ENCODE measurements at places on chromosomes 3 and 15.

DNA sequence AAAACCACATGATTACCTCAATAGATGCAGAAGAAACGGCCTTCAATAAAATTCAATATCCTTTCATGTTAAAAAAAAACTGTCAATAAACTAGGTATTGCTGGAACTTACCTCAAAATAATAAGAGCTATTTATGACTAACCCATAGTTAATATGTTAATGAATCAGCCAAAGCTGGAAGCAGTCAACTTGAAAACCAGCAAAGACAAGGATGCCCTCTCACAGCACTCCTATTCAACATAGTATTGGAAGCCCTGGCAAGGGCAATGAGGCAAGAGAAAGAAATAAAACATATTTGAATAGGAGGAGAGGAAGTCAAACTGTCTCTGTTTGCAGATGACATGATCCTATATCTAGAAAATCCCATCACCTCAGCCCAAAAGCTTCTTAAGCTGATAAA is 456.1 kb downstream of the OCA2 start:
- DNase-seq, result no peak

DNA sequence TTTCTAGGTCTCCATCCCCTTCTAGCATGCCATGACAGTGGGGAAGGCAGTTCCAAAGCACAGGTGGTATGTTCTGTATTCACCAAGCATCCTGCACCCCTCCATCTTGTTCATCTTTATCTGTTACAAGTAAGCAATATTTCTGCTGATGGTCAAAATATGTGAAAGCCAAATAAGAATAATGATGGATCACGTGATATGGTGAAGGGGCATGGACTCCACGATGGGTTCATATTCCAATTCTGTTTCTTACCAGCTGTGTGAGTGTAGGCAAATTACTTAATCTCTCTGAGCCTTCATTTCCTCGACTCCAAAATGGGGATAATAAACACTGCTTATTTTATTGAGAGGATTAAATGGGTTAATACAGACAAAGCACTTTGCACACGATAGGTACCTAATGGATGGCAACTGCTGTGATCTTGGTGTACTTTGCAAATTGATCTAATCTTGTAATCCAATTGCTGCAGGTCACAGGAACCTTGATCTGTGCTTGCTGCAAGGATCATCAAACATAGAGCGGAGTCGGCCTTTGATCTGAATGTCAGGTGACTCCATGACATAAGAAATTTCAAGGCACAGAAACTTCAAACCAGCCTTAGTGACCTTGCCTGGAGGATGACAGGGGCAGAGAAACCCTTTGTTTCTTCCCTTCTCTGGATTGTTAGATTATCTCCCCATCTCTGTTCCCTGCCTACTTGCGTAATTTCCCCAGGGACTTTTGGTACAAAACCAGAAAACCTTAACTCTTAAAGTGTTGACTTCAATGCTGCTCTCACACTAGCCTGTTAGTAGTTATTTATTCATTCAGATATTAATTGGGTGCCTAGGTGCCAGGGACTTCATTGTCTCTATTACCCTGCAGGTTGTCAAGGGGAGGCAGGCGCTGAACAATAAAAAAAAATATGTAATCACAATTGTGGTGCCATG is 25.8 kb downstream of the SIAH2 start:
- no peak for DNase-seq

DNA sequence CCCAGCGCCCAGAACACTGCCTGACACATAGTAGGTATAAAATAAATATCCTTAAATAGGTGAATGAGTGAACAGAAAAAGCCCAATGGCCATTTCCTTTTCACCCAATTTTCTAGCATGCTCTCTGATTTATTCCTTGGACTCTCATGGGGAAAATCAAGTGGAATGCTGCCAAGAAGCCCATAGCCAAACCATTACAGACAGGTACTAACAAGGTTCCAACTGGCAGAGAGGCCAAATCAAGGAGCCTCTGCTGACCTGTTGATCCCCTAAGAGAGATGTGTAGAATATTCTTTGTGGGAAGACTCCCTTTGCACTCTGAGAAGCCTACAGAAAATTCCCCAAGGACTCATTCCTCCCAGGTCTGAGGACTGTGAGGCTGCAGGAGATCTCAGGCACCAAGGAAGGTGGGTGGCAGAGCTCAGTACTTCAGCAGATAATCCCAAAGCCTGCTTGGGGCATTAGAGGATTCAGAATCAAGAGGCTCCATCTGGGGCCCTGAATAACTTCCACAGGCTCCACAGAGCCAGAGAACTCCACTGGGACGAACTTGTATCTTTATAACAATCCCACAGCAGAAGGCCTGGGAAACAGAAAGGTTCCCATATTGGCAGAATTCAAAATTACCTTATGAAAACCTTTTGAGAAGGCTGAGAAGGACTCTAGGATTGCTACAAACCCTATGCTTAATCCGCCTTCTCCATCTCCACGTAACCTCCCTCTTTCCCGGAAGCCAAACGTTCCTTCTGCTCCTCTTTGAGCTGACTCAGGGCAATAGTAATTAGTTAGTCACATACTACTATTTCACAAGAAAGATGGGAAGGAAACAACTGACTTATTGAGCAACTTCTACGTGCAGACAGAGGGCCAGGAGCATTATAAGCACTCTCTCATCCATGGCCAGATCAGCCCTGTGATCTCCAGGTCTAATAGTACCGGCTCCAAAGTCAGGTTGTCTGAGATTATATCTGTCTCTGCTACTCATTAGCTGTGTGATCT is 34.5 kb downstream of the PRICKLE2 start:
- no peak for DNase-seq

DNA sequence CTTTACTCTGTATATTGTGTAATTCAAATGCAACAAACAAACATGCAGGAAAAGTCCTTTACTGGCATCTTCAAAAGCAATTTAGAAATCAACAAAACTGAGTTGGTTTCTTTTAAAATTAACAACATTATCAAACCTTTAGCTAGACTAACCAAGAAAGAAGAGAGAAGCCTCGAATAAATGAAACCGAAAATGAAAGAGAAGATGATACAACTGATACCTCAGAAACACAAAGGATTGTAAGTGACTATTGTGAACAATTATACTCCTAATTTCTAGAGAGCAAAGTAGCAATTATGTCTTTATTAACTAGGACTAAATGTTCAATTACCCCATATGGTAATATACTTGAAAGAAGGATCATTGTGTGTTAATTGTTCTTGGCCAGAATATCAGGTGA is 49.2 kb upstream of the P3H2 start:
- DNase-seq, result no peak

GRCh38 chr15:62566248-62566647 is 401.2 kb upstream of the C2CD4B start:
- no peak for DNase-seq

GRCh38 chr3:43958973-43959372 is 268.2 kb downstream of the ABHD5 start:
- no peak for DNase-seq

DNA sequence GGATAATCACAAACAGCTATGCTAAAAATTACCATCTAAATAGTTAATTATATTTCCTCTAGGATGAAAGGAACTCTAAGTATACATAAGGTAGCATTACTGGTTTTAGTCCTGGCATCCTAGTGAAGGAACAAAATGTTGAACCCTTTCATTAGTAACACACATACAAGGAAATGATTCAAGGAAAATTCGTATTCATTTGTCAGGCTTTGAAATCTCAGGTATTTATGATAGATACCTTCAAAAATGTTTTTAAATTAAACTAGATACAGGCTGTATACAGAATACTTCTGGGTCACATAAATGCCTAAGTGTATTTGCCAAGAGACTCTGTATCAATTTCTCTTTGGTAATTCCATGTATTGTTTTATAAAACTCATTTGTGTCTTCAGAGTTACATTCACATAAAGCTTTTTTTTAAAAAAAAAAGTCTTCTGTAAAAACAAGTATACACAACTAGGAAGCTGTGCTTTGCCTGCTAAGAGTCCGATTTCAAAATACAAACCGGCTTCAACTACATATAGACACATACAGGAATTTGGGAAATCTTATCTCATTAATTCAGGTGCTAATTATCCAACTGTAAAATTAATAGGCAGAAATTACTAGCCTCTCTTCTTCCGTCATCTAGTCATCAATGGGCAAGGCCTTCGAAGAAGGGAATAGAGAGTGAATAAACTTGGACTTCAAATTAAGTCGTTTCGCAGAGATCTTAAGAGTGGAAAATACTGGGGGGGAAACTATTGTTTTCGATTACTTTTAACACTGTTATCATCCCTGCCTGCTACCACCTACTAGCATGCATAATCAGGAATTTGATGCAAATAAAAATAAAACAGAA is 1.3 kb downstream of the SECISBP2L start:
- DNase-seq, result no peak

GRCh38 chr3:119343719-119344118 is 49.5 kb downstream of the ARHGAP31 start:
- DNase-seq, result no peak

- DNase-seq, result no peak
Measured at GRCh38 chr15:40316931-40317330, 6.6 kb upstream of the INAFM2 start.

- DNase-seq, result no peak
Measured at GRCh38 chr15:91988071-91988470, 134.6 kb downstream of the SLCO3A1 start.

- DNase-seq, result no peak
Measured at GRCh38 chr3:133792171-133792763, 13.3 kb upstream of the SRPRB start.

GRCh38 chr3:14789640-14790285 is 29.0 kb upstream of the FGD5 start:
- DNase-seq, result no peak
